ENCODE measurements at places on chromosomes 3 and 15. TPM values are rescaled to one million over a fixed set of nuclear protein-coding genes. Genes with fewer than 3 reads are reported as not detected.

DNA sequence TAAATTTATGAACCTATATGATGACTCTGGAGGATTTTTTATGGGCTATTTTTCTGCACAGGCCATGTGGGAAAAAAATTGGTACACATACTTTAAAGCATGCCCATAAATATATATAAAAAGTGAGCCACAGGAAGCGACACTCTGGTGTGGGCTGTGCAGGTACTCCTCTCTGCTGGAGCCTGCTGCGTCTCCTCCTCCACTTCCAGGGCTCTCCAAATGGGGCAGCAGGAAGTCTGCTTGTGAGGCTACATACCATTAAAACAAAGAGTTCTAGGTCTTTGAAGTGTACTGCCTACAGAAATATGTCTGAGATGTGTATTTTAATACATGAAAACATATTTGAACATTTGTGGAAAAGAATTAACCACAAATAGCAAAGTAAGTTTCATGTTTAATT lies 135.1 kb downstream of the CTNNB1 start:
- no peak for DNase-seq

DNA sequence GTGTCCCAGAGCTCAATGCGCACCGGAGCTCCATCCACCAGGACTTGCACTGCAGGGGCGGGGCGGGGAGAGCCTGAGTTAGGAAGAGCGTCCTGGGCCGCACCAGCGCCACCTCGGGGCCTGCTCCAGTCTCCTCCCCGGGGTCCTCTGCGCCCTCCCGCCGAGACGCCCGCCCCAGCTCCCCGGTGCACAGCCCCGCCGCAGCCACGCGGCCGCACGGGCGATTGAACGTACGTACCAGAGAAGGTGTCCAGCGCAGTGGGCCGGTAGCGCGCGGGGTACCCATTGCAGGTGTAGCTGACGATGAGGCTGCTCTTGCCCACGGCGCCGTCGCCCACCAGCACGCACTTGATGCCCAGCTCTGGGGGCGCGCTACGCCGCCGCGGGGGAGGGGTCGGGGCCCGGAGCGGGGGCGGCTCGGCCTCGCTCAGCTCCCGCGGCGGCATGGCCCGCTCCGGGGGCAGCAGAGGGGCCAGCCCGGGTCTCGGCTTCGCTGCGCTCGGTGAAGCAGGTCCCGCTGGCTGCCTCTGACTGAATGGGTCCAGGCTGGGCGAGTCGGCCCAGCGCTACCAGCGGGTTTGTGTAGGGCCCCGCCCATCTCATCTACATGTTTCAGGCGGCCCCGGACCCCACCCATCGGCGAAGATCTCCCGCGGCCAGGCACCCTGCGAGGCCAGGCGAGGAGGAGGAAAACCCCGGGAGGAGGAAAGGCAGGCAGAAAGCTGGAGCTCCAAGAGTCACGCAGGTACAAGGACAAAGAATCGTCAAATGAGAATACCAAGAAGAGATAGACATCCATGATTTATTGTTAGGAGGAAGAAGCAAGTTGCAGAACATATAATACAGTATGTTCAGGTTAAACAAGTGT lies at the start of gene RHOV:
RHOV (minus strand) TSS at position 541 of the 868 bp plus-strand sequence; CDS start at position 446, 95 bp downstream.
- DNase-seq = peak; percentile 61

GRCh38 chr15:36218991-36219390 lies 360.4 kb upstream of the CDIN1 start:
- DNase-seq = no peak

- no peak for DNase-seq
These were observed 831.0 kb downstream of the TUSC7 start for GRCh38 chr3:117540597-117540996.

- no peak for DNase-seq
These were observed 21.6 kb upstream of the SLC6A20 start for GRCh38 chr3:45817831-45818522.

DNA sequence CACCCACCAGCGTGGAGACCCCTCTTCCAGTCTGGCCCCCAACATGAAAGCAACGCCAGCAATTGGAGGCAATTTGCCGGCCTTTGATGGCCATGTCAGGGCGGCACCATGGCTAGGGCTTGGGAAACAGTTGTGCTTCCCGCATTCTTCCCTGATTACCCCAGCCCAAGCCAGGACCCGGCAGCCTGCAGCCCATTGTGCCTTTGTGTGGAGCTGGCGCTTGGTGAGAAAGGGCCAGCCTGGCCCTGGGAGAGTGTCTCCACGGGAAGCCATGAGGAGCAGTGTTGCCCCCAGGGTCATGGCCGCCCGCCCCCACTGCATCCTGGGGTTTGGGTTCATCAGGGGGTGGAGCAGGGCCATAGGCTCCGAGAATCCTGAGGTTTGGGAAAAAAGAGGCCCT lies 66.0 kb downstream of the DNAJB8 start:
- no peak for DNase-seq

DNA sequence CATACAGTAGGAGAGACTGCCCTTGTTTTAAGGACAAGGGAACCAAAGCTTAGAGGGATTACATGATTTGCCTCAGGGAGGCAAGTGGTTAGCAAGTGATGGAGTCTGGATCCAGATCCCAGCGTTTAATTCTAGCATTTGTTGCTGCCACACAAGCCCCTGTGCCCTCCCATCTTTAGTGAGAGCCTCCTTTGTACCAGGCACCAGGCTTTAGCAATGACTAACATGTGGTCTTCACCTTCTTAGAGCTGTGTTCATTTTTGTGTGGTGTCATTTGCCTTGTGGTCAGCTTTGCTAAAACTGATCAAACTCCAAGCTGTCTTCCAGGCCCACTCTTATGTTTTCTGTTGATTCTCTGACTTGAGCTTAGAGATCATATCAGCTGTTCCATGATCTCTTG lies 290.5 kb downstream of the RPLP1 start:
- no peak for DNase-seq

Gene FBXO40
- 2.5 TPM for total RNA-seq

Gene MCCC1
- 53.2 TPM for total RNA-seq

Gene MELTF
- total RNA-seq = 18.7 TPM

Gene MGA
- 84.1 TPM for total RNA-seq

- DNase-seq = no peak
These were observed 45.5 kb downstream of the CBLB start for GRCh38 chr3:105823149-105823867.

DNA sequence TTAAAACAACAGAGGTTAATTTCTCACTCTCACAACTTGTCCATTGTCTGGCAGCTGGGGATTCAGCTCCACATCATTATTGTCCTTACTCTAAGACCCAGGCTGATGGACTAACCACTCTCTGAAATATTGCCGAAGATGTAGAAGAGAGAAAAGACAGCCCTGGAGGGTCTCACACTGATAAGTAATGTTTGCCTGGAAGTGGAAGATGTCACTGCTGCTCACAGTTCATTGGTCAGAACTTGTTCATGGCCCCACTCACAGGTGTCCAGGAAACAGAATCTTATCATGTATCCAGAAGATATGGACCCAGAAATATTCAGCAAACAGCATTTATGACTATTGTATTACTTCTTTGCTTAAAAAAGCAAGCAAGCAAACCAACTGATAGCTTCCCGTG lies 62.2 kb upstream of the LPP start:
- DNase-seq = no peak

Gene PLAAT1
- 6.7 TPM for total RNA-seq

GRCh38 chr3:58471025-58471887 lies 20.6 kb upstream of the KCTD6 start:
- no peak for DNase-seq

Gene ADAMTS17
- 8.9 TPM for total RNA-seq

- DNase-seq = no peak
These were observed 145.4 kb downstream of the KLHL25 start for GRCh38 chr15:85649372-85649771.

Gene SLC12A8
- 16.3 TPM for total RNA-seq

Gene PDCD10
- total RNA-seq = 50.4 TPM

DNA sequence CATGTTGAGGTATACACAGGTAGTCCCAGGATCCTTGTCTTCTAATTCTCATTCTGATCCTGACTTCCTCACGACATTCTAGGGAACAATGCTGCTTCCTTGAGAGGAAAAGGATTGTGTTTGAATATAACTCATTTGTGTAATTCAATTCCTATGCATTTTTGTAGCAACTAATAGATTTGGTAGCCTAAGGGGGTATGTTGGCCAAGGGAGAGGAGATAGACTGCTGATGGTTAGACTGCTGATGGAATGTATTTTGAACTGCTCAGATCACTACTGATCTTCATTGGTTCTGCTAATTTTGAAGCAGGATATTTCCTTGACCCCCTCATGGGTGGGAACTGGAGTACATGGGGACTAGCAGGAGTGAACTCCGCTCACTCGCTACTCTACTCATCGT lies 39.7 kb downstream of the RAD54L2 start:
- DNase-seq = no peak

DNA sequence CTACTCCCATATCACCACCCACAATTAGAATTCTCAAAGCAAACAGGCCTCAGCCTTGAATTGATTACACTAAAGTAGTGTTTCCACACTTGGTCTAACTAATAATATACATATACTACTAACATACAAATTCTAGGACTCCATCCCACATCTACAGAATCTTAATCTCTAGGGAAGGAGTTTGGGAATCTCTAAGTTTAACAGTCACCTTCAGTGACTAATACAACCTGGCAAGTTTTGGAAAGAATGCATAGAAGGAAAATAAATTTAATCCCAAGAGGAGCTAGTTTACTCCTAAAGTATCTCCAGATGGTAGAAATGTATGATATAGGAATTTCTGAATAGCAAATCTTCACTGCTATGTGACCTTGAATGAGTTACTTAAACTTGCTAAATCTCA lies 9.1 kb downstream of the CLPX start:
- no peak for DNase-seq

GRCh38 chr3:172376881-172377280 lies 71.4 kb downstream of the GHSR start:
- DNase-seq = no peak

- DNase-seq = no peak
These were observed 124.6 kb upstream of the ARHGEF3 start for GRCh38 chr3:56926243-56926946.

Gene STRC
- total RNA-seq = 29.9 TPM

DNA sequence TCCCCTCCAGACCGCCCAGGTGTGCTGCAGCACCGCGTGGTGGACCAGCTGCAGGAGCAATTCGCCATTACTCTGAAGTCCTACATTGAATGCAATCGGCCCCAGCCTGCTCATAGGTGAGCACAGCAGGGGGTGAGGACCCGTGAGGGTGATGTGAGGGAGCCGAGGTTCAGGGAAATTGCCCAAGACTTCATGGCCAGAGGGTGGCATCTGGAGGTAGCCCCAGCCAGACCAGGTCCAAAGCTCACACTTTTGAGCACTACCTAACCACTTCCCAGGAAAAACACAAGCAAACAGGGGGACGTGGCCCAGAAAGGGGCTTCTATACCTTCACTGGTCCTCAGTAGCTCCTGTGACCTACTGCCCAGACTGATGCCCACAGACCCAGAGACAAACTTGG lies 33.8 kb downstream of the NR1I2 start:
- DNase-seq = no peak

- DNase-seq = no peak
These were observed 351 bp downstream of the INSYN1 start for GRCh38 chr15:73752806-73753193.

DNA sequence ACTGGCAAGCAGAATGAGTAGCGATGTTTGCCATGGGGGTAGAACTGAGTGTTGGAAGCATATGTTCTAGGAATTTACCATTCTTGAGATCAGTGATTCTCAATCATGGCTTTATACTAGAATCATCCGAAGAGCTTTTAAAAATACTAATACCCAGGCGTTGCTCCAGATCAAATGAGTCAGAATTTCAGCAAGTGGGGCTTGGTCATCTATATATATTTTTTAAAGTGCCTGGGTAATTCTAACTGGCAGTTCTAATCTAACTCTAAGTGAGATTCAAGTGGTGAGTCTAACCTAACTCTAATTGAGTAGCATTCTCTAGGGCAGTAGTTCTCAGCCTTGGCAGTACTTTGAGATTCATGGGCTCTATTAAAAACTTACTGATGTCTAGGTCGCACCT lies 20.8 kb downstream of the TM4SF1 start:
- DNase-seq = no peak

DNA sequence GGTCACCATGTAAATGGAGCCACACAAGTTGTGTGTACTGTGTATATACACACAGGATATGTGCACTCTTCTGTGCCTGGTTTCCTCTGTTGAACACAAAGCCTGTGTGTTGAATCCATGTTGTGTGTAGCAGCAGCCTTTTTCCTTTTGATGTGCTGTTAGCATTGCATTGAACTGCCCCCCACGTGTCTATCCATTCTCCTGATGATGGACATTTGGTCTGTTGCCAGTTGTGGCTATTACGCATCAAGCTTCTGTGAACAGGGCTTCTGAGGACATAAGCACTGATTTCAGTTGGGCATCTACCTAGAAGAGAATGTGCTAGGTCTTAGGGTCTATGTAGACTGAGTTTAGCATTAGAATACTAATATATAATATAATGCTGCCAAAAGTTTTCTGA lies 77.4 kb downstream of the LSM3 start:
- no peak for DNase-seq

Gene STAB1
- 38.9 TPM for total RNA-seq

DNA sequence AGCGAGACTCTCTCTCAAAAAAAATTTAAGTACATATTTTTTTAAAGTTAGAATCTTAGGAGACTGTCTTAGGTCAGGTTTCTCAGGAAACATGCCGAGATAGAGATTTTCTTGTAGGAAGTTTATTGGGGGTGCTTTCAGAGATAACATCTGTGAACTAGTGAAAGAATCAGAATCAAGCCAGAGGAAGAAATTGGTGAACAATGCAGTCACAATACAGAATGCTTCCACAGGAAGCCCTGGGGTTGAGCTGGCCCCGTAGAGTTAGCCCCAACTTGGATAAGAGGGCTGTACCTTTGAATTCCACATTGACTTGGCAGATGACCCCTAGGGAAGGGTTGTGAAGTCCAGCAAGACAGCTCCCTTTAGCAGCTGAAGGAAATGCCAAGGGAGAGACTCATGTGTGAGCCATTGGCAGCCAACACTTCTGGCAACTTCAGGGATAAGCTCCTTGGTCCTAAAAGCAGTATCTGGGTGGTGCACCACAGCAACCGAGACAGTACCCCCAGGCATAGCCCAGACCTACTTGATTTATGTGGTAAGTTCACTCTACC lies 7.1 kb upstream of the PLCB2 start:
- DNase-seq = no peak

Gene GOLGA6L7
- not detected for total RNA-seq

DNA sequence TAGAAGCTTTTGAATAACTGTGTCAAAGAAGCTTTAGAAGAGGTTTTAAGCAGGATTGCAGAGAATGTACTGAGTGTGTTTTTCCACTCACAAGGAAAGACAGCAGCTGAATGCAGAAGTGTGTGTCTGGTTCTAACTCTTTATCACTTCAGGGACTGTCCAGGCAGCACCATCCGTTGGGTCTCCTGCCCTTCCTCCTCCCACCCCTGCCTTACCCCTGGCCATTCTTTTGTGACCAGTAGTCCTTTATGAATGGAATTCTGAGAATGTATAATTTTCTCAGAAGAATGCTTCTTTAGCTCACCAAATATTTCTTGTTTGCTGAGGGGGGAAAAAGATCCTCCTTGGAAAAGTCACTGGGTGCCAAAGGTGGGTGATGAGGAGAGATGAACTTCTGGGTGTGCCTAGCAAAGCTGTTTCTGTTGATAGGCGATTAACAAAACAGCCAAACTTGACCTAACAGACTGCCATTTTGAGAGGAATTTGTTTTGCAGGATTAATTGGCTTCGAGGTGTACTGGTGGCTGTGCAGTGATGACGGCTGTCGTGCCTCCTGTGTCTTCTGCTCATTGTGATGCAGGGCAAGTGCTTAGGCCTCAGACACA lies 70.9 kb downstream of the IGF1R start:
- DNase-seq = no peak

Measured in dorsolateral prefrontal cortex (tissue), 122 donors.